Aorta (tissue), 5 donors: ENCODE measurements at places on chromosomes 16 and 17. TPM values are rescaled to one million over a fixed set of nuclear protein-coding genes. Genes with fewer than 3 reads are reported as not detected.
A peak's percentile ranks its signal among the peaks of the same experiment; 100 is the strongest.

- peaks cover 3% of the 10 kb centered on the region for H3K4me1 ChIP-seq
- H3K36me3 ChIP-seq: no peaks in the 10 kb centered on the region
- DNase-seq: no peak
- H3K27me3 ChIP-seq: no peaks in the 10 kb centered on the region
- no peak overlapping the region for H3K4me3 ChIP-seq
Observed at GRCh38 chr17:42354956-42355843, 33.0 kb downstream of the STAT3 start.

DNA sequence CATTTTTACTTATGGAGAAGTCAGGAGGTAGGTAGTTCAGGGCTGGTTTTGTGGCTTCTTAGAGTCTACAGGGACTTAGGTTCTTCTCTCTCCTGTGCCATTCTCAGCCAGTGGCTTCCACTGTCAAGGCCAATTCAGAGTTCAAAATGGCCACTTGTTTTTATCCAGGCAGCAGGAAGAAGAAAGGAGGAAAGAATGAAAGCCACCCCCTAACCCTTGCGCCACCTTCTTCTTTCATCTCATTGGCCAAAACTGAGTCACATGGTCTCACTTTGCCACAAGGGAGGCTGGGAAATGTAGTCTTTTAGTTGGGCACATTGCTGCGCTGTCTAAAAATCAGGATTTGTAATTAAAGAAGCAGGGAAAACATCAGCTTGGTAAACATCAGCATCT, 60.8 kb upstream of the MED9 start:
- no peaks in the 10 kb centered on the region for H3K27me3 ChIP-seq
- H3K27ac ChIP-seq: no peak overlapping the region
- DNase-seq: no peak
- no peak overlapping the region for H3K4me3 ChIP-seq
- no peaks in the 10 kb centered on the region for H3K4me1 ChIP-seq

KRTAP9-2 gene
- not detected for total RNA-seq

- no peak overlapping the region for H3K4me3 ChIP-seq
- H3K36me3 ChIP-seq: no peaks in the 10 kb centered on the region
- no peaks in the 10 kb centered on the region for H3K27me3 ChIP-seq
- no peak overlapping the region for H3K27ac ChIP-seq
- DNase-seq: no peak
Observed at GRCh38 chr17:76140661-76141211, 309 bp downstream of the FOXJ1 start.

DNA sequence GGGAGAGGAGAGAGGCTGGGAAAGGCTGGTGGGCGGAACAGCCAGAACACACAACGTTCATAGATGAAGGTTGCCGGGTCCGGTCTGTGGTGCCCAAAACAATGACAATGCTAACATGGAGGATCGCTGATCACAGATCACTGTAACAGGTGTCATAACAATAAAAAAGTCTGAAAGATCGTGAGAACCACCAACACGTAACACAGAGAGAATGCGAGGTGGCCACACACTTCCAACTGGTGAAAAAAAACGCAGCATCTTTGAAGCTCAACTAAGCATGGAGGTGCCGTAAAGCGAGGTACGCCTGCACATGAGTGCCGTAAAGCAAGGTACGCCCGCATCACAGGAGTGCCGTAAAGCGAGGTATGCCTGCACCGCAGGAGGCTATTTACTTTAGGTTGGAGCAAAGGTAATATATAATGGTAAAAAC, 42.3 kb downstream of the ABR start:
- no peaks in the 10 kb centered on the region for H3K4me1 ChIP-seq
- no peak overlapping the region for H3K27ac ChIP-seq
- no peak for DNase-seq
- H3K4me3 ChIP-seq: no peak overlapping the region
- H3K27me3 ChIP-seq: no peaks in the 10 kb centered on the region

CCL8 gene
- total RNA-seq: 3.6 TPM

DNA sequence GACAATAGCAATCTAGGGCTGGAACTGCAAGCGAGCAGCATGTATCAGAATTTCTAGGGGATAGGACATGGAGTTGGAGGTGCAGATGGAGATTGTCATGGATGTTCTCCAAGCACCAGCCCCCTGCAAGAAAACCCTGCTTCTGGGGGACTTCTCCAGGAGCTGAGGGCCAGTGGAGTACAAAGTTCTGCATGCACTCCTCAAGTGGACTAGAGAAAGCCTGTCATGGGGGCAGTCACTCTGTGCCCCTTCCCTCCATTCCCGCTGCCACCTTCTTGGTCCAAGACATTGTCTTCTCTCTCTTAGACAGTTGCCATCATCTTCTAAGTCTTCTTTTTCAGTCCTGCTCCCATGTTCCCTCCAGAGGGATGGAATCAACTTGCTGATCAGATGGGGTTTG, 87.9 kb downstream of the AIPL1 start:
- H3K4me3 ChIP-seq: no peak overlapping the region
- H3K27ac ChIP-seq: no peak overlapping the region
- peak; percentile 28 for DNase-seq
- no peaks in the 10 kb centered on the region for H3K36me3 ChIP-seq
- H3K27me3 ChIP-seq: no peaks in the 10 kb centered on the region

DNA sequence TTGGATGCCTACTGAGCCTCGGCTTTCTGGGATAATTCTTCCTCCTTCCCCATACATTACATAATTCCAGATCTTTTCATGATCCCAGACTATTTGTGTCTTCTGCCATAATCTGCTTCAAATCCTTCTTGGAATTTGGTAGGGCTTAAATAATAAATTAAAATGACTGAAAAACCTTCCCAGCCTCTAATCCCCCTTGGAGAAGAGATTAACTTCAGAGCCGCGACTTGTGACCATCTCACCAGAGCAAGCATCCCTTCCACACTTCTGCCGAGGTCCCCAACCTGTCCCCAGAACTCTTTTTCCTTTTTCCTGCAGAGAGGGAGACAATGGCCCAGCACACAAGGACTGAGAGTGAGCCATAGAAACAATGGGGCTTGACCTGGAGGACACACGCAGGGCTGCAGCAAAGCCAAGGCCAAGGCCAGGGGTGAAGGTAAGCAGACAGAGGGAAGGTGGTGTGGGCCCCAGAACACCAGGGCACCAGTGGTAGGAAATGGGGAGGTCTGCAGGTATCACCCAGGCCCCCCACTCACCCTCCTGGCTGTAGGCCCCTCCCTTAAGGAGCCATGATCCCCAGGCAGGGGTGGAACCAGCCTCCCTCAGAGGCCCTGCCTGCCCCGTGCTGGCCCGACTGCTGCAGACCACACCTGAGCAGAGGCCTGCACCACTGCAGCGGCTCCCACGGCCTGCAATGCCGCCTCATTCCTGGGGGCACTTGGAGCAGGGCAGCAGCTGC, 9.6 kb upstream of the BCAR1 start:
- no peaks in the 10 kb centered on the region for H3K4me1 ChIP-seq
- DNase-seq: peak; percentile 46
- no peaks in the 10 kb centered on the region for H3K27me3 ChIP-seq
- H3K4me3 ChIP-seq: no peak overlapping the region
- no peaks in the 10 kb centered on the region for H3K36me3 ChIP-seq

- no peaks in the 10 kb centered on the region for H3K27me3 ChIP-seq
- H3K36me3 ChIP-seq: no peaks in the 10 kb centered on the region
- peak overlapping the region; percentile 27 for H3K4me3 ChIP-seq
- DNase-seq: peak; percentile 91
Observed at GRCh38 chr16:4328046-4328781, 12.3 kb downstream of the GLIS2 start.

ZNF205 gene
- total RNA-seq: 10.0 TPM

DNA sequence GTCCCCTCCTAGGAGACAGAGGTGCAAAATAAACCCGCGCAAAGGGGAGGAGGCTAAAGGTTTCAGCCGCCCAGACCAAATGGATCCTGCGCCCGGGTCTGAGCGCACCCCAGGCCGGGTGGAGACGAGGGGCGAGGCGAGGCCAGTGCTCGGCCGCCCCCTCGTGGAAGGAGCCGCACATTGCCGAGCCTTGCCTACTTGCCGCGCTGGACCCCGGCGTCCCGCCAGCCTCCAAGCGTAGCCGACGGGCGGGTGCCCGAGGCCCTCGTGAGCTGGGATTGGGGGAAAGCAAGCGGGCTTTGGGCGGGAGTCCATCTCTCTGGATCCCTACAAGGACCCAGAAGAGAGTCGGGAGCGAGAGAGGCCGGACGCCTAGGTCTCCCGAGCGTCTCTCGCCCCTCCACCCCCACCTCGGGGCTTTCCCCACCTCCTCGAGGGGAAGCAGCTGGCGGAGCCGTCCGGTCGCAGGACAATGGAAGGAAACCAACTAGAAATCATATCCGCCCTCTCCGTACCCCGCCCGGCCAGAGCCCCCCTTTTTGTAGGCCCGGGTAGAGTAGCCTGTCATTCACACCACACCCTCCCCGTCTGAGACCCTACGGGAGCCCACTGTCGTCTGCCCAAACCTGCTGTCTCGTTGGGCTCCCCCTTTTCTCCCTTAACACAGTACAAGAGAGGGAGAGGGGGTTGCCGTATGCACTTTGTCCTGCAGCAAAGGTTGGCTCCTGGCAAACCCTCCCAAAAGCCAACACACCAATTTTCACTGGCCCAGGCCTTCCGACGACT, 664 bp upstream of the BCL6B start:
- H3K27ac ChIP-seq: no peak overlapping the region
- H3K4me3 ChIP-seq: no peak overlapping the region
- H3K36me3 ChIP-seq: no peaks in the 10 kb centered on the region
- H3K4me1 ChIP-seq: no peaks in the 10 kb centered on the region
- no peaks in the 10 kb centered on the region for H3K27me3 ChIP-seq

EPX gene
- total RNA-seq: not detected

HAPSTR1 gene
- total RNA-seq: 65.4 TPM

DNA sequence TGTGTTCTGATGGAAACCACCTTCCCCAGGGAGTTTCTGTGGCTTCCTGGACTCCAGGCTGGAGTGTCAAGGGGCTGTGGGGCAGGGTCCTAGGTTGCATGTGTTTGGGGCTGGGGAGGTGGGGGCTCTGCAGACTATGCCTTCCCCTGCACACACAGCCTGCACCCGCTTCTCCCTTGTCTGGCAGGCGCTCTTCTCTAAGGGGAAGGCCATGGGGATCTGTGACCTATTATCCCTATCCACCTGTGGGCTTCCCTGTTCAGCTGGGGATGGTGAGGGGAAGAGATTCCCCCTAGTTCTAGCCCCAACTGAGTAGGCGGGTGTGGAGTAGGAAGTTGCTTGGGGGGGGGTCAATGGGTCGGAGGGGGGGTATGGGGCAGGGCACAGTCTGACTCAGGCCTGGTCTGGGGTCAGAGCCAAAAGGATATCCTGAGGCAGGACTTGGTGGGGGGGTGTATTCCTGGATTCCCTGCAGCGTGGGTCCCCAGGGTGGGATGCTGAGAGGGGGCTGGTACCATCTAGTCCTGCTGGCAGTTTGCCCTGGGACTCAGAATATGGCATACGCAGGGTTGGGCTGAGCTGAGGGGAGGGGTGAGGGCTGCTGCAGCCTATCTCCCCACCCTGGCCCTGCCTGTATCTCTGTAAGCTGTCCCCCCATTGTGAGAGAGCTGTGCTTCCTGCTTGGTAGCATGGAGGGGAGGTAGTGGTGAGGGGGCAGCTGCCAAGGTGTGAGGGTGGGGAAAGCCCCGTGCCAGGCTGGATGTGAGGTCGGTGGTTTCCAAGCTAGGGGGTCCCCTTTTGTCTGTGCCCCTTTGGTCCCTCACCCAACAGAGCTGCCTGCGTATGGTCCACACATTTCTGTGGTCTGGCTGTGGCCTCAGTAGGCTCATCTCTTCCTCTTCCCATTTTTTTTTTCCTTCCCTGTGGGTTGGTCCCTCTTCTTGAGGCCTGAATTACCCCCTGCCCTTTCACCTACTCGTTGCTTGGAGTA, 14.7 kb downstream of the RARA start:
- peak overlapping the region; percentile 85 for H3K27ac ChIP-seq
- DNase-seq: peak; percentile 89
- no peak overlapping the region for H3K4me3 ChIP-seq
- H3K36me3 ChIP-seq: no peaks in the 10 kb centered on the region
- peaks cover 5% of the 10 kb centered on the region for H3K4me1 ChIP-seq
- H3K27me3 ChIP-seq: no peaks in the 10 kb centered on the region

PRCD gene
- total RNA-seq: 1.2 TPM

RDM1 gene
- total RNA-seq: not detected

TAF15 gene
- 136 TPM for total RNA-seq

TNS4 gene
- 0.39 TPM for total RNA-seq

DNA sequence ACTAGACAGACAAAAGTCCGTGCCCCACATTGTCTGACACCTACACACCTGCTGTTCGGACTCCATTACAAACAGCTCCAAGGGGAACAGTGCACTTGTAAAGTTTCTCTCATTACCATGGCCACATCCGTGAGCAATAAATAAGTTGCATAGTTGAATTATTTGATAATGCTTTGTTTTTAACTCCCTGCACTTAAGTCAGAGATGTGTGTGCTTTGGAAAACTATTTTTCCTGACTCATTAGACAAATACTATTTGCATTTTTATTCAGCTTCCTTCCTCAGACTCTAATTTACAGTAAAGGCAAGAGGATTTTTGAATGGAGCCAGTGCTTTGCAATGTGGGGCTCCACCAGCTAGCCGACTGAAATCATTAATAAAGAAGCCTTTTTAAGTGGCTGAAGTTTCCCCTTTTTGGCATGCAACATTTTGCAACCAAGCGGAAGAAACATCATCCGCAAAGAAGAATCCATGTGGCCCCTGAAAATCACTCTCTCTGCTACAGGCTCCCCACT, 6.5 kb upstream of the CCL2 start:
- peak overlapping the region; percentile 97 for H3K27ac ChIP-seq
- no peak overlapping the region for H3K4me3 ChIP-seq
- H3K27me3 ChIP-seq: no peaks in the 10 kb centered on the region
- H3K4me1 ChIP-seq: peaks cover 16% of the 10 kb centered on the region

BPTF gene
- total RNA-seq: 121 TPM

- no peak within 1 kb of the TSS for H3K27ac ChIP-seq
- no peak for DNase-seq
- no peaks in the 10 kb centered on the region for H3K36me3 ChIP-seq
- H3K27me3 ChIP-seq: no peaks in the 10 kb centered on the region
- no peaks in the 10 kb centered on the region for H3K4me1 ChIP-seq
Observed at GRCh38 chr16:23182679-23183542, at the start of gene SCNN1G. Gene SCNN1G, plus strand, starts transcription at chr16:23182745. Its CDS starts 3,527 bp downstream, at chr16:23186272.

GRCh38 chr17:57684711-57685498, 60.2 kb downstream of the CCDC182 start:
- no peaks in the 10 kb centered on the region for H3K36me3 ChIP-seq
- no peak overlapping the region for H3K4me3 ChIP-seq
- DNase-seq: no peak
- no peaks in the 10 kb centered on the region for H3K4me1 ChIP-seq

DNA sequence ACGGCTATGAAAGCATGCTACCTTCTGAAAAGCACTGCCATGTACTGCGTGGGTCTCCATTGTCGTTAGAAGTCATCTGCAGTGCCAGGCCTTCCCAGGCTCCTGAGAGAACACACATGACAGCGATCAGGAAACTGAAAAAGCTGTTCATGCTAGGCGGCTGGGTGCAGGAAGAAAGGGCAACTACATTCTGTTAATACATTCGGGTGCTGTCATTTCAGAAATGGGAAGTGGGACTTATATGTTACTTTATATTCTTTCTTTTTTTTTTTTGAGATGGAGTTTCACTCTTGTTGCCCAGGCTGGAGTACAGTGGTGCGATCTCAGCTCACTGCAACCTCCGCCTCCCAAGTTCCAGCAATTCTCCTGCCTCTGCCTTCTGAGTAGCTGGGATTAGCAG, 19.9 kb downstream of the CFAP20 start:
- H3K4me3 ChIP-seq: no peak overlapping the region
- H3K36me3 ChIP-seq: no peaks in the 10 kb centered on the region
- no peaks in the 10 kb centered on the region for H3K27me3 ChIP-seq
- H3K27ac ChIP-seq: no peak overlapping the region
- H3K4me1 ChIP-seq: no peaks in the 10 kb centered on the region

TBC1D3 gene
- total RNA-seq: not detected

KRT12 gene
- not detected for total RNA-seq
